ENCODE measurements at places on chromosomes 12 and 14.

DNA sequence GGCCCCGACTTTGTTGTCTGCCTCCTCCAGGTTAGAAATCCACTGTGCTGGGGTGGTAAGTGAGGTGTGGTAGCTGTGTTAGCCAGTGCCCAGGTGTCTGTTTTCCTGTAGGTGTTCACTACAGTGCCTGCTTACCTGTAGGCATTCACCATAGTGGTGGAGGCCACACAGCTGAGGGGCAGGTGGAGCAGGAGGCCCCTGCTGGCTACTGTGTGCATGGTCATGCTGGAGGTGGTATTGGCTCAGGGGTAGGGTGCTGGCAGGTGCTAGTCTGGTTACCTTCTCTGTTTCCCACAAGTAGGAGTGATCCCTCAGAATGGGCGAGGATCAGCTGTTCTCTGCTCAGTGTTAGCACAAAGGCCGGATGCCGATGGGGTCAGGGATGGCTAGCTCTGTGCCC is 217.3 kb downstream of the SYT10 start:
- no peak for DNase-seq

DNA sequence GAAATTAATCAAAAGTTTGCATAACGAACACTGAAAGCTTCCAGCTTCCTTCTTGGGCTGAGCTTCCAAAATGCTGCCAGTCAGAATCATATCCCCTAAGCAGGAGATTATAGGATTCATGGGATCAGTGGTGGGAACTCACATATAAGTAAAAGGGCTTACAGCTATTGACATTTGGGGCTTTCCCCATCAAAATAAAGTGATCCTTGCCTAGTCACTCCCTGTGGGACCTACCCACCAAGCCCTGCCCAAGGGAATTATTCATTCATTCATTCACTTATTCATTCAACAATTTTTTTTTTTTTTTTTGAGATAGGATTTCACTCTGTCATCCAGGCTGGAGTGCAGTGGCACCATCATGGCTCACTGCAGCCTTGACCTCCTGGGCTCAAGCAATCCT is 47.5 kb upstream of the NR1H4 start:
- DNase-seq = no peak

DNA sequence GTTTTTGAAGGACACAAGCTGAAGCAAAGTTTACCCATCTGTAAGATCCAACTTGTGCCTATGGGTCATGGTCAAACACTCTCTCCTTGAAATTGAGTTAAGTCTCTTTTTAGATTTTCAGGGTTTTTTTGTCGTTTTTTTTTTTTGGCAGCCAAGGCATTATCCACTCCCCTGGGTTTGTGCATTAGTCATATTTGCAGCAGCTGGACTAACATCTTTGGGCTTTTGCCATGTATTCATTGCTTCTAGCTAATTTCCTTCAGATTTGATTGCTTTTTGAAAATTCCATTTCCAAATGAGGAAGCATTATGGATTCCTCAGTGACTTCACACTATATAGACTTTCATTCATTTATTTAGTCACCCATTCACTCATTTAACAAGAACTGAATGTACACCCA is 80.3 kb upstream of the SRRM4 start:
- DNase-seq = no peak

- DNase-seq = no peak
Measured at GRCh38 chr14:89401761-89402160, 15.3 kb downstream of the FOXN3 start.

DNA sequence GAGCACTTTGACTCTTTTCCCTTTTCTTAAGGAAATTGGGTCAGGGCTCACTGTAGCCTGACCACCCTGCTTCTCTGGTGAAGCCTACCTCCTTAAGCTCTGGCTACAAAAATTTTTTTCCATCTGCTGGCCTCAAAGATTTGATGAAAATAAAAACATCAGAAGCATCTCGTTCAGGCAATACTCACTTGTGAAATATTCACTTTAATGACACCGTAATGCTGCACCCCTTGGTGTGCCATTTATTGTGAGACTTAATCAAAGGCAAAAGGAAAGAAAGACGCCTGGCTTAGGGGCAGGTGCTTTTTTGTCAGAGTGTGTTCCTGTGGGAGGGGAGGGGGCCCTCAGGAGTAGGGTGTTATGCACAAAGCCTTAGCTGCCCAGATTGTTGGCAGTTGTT is 155.0 kb upstream of the TMPO start:
- DNase-seq = no peak

GRCh38 chr12:14993537-14994266 is 20.9 kb downstream of the PDE6H start:
- DNase-seq = peak; percentile 56

- DNase-seq = no peak
Measured at GRCh38 chr14:32341947-32342846, 13.1 kb downstream of the AKAP6 start.

GRCh38 chr12:51341251-51342007 is 5.0 kb downstream of the CELA1 start:
- DNase-seq = peak; percentile 81

GRCh38 chr12:6849427-6849826 is 1.7 kb downstream of the CDCA3 start:
- no peak for DNase-seq

DNA sequence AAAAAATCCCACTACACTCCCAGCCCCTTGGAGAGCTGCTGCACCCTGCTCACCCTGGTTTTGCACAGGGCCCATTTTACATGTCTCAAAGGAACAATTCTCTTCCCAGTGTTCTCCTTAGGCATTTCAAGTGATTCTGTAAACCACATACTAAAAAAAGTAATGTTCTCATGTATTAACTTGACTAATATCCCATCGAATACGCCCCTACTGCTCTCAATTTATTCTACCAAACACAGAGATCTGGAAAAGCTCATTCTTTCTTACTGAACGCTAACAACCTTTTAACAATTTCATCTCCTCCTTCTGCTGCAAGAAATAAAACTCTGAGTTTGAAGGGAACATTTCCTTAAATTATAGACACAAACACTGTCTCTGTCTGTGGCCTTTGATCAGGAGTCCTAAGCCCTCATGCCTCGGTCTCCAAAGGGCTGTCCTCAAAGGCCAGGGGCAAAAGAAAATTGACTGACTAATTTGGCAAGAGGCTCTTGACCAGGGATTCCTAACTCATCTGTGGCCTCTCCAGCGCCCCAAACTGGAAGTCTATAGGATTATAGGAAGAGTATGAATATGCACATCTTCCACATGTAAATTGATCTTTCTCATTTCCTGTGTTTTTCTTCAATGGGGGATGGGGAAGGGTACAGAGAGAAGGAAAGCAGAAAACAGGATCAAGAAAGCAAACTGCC is 17.1 kb upstream of the TSPAN11 start:
- DNase-seq = no peak

GRCh38 chr14:86050757-86051156 is 520.8 kb downstream of the FLRT2 start:
- no peak for DNase-seq

DNA sequence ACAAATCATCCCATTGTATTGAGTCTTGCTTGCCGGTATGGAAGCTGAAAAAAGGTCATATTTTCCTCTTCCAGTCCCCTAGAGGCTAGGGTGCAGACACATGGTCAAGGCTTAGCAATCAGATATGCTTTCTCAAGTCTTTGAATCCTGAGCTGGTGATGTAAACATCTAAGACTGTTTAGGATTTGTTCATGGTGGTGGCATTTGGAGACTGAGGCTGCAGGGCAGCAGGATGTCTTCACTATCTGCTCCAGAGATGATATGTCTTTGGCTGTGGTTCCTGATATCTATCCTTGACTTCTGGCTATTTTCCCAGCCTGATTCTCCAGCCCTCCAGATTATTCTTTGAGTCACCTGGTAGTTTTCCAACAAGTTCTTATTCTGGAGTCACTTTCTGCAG is 50.5 kb upstream of the DACT1 start:
- peak; percentile 18 for DNase-seq

GRCh38 chr14:88791629-88792472 is 902 bp downstream of the EML5 start:
- DNase-seq = peak; percentile 6

GRCh38 chr12:52193991-52194390 is 2.2 kb upstream of the KRT80 start:
- no peak for DNase-seq

DNA sequence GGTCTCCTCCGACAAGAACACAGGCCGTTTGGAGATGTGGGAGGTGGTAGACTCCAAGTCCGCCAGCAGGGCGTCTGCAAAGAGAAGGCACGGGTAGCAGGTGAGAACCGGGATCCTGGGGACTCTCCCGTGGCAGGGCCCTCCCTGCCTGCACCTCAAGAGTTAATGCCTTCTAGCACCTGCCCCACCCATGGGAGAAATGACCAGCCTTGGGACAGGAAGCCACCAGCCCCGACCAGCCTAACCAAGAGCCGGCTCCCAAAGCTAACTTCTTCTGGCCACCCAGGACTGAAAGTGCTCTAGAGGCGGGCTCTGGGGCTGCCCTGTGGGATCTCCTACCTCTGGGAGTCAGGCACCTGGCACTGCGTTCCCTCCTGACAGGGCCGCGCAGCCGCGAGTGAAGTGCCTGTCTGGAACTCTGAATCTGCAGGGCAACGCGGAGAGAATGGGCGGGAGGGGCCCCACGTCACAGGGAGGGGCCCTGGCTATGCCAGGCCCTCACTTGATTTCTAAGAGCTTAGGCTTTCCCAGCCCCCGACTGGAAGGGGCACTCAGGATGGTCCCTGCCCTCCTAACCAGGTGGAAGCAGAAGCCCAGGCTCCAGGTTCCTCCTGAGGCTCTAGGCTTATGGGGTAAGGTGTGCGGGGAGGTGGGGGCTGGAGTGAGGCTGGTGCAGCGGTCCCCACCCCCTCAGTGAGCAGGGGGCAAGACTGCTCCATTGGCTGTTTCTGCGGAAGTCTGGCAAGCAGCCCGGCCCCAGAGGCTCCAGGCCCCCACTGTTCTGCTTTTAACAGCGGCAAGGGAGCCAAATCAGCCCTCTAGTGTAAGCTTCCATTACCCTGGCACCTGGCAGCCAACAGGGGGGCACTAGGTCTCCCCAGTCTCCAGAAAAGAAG is 23.6 kb upstream of the RPLP0 start:
- DNase-seq = no peak

DNA sequence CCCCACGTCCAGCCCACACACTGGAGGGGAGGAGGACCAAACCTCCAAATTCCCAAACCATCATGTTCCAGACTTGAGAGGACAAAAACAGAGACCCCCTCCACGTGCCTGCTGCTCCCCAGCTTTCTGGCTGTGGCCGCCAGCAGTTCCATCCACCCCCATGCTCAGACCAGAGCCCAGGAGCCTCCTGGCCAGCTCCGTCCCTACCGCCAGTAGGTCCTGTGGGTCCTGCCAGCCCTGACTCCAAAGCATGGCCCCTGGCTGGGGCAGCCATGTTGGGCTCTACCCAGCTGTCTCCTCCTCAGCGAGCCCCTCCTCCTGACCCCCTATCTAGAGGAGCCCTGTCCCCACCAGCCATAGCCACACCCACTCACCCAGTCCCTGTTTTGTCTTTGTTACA is 227.3 kb upstream of the RTL1 start:
- no peak for DNase-seq

DNA sequence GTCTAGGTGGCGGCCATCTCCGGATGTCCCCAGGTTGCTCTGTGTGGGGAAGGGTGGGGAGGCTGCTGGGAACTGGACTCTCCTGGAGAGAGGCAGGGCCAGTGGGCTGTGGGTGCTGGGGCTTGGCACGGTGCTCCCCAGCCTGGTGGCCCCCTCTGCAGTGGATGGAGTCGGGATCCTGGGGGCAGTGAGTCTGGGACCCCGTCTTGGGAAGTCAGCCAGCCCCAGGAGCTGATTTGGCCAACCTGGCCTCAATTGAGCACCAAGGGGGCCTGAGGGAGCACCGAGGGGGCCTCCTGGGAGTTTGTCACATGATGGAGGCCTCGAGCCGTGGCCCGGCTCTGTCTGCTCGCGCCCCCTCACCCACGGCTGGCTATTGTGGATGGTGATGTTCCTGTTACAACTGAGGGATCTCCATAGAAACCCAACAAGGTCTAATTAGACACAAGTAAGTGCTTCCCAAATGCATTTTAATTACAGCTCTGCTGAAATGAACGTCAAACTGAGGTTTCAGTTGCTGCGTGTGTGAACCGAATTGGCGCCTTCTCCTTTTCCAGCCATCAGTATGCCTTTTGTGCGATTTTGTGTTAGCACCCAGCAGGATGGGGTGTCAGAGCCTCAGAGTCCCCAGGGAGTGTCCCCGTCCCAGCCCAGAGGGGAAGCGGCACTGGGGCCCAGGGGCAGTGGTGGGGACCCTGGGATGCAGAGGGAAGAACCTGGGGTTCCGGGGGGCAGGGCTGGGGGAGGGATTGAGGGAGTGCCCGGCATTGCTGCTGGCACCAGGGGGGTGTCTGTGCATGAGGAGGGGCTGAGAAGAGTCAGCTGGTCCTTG is 71.8 kb downstream of the KIF26A start:
- DNase-seq = no peak

GRCh38 chr14:93824076-93824475 is 35.8 kb upstream of the PRIMA1 start:
- no peak for DNase-seq

DNA sequence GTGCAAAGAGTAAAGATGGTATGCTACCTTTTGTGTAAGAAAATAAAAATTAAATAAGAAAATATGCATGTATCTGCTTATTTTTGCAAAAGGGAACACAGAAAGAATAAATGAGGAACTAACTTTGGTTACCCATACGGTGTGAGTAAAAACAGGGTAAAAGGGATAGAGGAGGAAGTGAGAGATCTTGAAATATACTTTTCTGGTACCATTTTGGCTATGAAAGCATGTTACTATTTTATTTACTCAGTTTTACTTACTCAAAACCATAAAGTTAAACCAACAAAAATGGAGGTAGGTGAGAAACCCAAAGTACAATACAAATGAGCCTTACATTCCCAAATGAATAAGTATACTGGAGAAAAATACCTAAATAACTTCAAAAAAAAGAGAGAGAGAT is 122.0 kb upstream of the EGLN3 start:
- no peak for DNase-seq

GRCh38 chr12:95385246-95386035 is 88.5 kb upstream of the METAP2 start:
- peak; percentile 38 for DNase-seq

DNA sequence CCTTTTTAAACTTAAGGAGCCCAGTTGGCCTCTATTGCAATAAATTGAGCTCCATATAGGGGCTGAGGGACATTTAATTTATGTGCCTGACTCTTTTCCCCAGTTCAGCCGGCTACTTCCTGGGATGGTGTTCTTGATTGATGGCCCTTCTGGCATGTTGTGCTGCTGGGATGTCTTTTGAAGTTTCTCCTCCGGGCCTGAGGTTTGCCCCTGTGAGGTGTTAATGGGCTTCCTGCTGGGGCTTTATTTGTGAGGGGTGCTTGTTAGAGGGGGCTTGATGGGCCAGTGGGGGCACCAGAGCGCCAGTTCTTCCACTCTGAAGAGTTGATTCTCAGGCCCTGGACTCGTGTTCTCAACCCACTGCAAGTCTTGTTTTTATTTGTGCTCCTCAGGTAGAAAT is 69.6 kb downstream of the CHST11 start:
- DNase-seq = no peak

GRCh38 chr12:71581206-71581605 is 82.4 kb downstream of the ZFC3H1 start:
- DNase-seq = no peak
